ENCODE measurements at places on chromosomes 2 and 18.

- DNase-seq: no peak
These were observed 61.0 kb downstream of the CIB4 start for GRCh38 chr2:26580151-26580550.

DNA sequence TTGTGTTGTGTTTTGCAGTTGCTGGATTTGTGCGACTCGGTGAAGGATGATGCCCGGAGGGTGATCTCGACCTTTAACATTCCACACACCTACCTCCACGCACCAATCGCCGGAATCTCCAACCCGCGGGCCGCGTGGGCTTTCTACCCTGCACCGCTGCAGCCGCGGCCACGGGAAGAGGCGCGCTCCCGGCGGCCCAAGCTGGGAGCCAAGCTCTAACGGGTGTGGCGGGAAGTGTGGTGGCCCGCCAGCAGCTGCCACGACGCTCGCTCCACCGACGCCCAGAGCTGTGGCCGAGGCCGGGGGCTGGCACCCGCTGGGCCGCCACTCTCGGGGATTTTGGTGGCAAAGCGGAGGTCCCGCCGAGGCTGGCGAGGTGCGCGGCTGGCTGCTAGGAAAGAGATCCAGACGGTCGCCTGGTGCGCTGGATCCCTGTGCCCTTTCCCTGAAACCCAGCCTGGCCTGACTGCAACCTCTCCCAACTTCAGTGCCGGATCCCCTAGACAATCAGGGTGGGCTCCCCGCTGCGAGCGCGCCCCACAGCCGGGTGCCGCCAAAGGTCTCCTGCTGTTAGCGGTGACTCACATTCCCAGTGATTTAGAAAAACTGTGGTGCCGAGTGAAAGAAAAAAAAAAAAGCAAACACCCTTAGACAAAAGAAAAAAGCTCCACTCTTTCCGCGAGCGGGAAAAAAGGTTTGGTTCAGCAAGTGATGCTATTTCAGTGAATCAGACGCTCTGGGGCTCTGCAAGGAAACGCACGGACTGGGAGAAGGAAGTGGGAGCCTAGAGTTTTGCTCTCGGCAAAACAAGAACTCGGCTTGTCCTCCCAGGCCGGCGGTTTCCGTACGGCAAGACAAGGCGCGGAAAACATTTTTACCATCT is 2.9 kb upstream of the BCL2L11 start:
- DNase-seq: no peak

- DNase-seq: no peak
These were observed 36.7 kb downstream of the MCFD2 start for GRCh38 chr2:46878886-46879285.

- no peak for DNase-seq
These were observed 9.4 kb downstream of the PELI1 start for GRCh38 chr2:64134813-64135212.

DNA sequence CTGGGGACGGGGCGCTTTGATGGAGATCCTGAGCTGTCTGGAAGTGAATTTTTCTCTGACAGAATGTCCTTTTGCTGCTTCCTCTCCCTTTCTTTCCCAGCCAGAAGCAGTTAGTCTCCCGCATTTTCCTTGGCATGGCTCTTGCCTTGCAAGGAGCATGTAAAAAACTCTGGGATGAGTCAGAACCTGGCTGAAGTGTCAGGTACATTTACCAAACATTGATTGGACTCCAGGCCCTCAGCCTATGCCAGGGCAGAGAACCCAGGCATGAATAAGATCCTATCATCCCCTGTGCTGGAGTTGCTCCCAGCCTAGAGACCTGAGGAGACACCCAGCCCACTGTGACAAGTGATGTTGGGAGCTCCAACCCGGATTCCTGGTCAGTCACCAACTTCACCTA is 21.6 kb downstream of the STON1 start:
- DNase-seq: no peak

DNA sequence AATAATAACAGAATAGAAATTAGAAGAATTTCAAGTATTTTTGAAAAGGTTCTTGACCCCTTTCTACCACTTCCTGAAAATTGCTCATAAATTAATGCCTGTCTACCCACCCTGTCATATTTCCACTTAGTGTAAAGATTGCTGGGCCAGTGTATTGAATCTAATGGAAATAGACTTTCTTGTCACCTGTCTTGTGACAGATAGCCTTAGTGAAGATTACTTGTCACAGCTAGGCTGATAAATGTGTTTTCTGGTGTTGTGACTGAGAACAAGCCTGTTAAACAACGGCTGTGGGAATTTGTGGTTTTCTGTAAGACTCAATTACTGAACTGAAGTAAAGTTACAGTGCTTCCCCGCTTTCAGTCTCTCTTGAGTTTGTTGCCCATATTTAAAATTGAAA is 37.0 kb downstream of the PIK3C3 start:
- DNase-seq: no peak

DNA sequence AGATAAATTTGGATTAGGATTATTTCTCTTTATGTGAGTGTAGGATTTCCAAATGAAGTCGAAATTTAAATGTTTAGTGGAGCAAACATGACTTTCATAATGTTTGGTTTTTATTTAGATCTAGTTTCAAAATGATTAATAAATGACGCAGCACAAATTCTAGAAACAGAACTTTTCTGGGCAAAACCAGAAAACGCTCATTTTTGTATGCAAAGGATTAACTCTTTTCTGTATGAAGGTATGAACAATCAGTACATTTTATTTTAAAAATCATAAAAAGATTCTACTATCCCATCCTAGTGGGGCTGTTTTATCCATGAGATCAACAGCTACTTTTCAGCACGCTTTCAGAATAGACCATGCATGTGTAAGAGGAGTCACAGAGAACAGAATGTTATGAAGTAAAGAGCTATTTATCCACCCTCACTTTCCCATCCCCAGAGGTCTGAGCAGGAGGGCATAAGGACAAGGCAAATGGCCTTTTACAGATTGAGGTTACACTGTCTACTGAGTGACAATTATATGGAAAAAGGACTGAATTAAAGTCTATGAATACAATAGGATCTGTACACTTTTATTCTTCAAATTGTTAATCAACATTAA is 270.8 kb downstream of the ZEB2 start:
- DNase-seq: no peak

- peak; percentile 17 for DNase-seq
These were observed 33.1 kb downstream of the ARHGAP15 start for GRCh38 chr2:143162123-143162837.

- no peak for DNase-seq
These were observed 58.3 kb downstream of the LAMA1 start for GRCh38 chr18:7059276-7059675.

DNA sequence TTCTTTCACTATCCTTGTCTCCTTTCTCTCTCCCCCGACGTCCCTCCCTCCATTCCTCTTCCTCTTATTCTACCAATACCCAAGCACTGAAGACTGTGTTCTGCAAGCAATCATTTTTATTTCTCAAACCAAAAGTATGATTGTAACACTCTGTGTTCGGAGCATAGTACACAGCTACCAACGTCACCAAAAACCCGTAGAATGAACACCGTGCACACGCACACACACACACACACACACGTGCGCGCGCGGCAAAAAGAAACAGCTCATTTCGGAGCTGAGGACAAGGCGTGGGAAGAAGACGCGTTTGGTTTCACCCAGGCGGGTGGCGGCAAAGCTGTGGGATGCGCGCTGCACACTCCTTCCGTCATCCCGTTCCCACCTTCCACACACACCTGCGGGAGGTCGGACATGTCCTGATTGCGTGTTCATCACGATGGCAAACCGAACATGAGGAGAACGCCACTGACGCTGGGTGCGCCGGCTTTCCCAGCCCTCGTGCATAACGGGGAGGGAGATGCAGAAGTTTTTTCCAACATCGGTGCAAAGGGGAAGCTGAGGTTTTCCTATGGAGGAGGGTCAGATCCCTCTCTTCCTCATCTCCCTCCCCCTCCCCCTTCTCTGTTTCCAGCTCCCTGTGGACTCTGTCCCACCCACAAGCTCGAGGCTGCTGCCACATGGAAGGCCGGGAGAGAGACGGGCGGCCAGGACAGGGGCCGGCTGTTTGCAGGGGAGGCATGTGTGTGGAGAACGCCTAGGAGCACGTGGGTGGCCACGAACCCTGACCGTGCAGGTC is 20.4 kb downstream of the MBP start:
- no peak for DNase-seq

DNA sequence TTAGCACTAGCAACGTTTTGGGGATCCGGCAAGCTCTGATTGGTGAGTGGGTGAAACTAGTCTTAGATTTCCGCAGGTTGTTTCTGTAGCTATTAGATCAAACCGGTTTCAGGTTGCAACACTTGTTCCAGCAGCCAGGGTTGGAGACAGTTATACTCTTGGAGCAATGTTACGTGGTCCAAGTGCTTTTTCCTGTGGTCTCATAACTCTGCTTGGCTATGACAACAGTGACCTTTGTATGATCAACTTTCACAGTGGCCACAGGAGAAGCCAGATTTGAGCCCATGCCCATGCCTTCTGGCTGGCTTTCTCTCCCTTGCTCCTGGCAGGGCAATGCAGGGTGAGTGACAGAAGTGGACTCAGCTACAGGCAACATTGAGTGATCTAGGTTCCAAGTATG is 84.5 kb upstream of the TAF1B start:
- DNase-seq: no peak

- no peak for DNase-seq
These were observed 1.4 kb upstream of the CCDC85A start for GRCh38 chr2:56182420-56182819.

DNA sequence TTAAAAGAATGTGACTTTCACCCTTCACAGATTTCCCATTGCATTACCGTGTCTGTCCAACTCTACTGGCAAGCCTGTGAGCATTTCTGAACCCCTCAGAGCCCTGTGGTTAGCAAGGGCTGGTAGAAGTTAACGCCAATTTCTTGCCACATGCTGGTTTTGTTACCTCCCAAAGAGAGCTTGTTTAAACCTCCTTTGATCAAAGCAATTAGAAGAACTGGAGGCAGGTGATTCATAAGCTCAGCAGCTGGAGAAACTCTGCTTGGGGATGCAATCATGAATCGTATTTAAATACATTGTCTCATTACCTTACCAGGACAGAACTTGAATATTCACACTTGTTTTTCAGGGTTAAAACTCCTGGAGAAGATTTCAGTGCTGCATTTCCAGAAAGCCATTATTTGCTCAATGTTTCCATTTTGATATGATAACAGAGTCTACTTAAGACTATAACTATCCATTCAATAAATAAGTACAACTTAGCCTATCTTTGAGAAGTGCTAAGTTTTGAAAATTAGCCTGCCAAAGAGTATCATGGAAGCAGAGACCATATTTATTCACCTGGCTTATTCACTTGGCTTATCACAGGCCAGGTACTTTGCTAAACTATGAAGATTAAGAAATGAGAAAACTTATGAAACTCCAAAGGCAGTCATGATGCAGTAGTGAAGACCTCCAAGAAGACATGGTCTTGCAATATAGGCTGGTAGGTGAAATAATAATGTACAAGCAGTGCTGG is 292.8 kb downstream of the INSIG2 start:
- DNase-seq: no peak
